Effector CD4-positive, alpha-beta T cell (primary cell): ENCODE measurements at places on chromosomes 16 and 17.
A peak's percentile ranks its signal among the peaks of the same experiment; 100 is the strongest.

GRCh38 chr16:9280069-9280466 is 188.6 kb downstream of the HAPSTR1 start:
- no peak for DNase-seq

DNA sequence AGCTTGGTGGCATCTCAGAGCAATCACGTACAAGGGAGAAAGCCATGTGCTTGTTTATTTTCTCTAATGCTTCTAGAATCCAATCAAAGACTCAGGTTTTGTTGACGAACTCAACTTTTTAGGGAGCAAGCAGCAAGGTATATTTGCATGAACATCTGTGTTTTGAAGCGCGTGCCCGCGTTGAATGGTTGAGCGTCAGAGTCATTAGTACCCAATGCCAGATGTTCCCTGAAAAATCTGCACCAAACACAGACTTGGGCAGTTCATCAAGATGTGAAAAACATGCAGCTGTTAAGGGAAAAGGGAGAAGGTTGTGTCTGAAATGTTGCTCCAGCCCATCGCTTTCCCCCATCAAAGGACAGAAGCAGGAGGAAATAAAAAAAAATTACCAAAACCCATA is 170.4 kb downstream of the SNX29 start:
- DNase-seq: no peak

- DNase-seq: no peak
Observed at GRCh38 chr16:35195173-35195863, 1735.9 kb downstream of the TP53TG3F start.

DNA sequence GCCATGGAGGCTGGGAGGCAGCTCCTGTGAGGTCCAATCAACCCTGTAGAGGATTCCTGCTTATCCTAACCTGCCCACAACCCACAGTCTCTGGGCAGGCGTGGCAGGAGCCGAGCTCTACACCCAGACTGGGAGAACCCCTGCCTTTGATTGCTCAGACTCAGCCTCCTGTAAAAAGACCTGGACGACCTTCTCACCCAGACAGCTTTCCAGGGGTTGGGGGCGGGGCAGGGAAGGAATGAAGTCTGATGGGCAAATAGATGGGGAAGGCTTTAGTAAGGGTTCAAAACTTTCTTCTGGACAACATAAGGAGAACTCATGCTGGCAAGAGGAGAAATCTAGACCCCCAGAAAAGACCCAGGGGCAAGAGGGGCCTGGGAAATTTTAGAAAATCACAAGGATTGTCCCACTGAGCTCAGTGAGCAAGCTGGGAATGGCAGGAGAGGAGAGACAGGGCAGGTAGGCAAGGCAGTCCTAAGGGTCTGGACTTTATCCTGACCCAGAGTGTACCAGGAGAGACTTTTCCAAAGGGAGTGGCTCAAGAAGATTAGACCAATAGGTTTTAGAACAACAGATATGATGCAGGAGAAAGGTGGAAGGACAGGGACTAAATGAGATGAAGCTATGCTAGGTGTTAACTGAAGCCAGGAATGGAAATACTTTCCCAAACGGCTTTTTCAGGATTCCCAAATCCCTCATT is 70.8 kb downstream of the TMEM132E start:
- DNase-seq: no peak

DNA sequence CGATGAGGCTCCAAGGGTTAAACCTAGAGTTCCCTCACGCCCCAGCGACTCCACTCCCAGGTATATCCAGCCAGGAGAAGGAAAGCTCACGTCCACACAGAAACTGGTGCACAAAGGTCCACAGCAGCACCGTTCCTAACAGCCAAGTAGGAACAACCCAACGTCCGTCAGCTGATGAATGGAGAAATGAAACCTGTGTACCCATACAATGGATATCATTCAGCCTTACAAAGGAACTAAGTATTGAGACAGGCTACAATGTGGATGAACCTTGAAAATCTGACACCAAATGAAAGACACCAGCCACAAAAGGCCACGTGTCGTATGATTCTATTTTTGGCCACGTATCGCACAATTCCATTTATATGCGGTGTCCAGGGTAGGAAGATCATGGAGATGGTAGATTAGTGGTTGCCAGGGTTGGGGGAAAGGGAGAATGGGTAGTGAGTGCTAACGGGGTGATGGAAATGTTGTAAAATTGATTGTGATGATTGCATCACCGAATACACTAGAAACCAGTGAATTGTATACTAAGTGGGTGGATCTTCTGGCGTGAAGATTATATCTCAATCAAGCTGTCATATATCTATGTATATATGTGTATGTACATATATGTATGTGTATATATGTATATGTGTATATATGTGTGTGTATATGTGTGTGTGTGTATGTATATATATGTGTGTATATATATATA is 30.1 kb downstream of the NLRC3 start:
- DNase-seq: no peak

- no peak for DNase-seq
Observed at GRCh38 chr16:57525761-57526160, 10.6 kb downstream of the CCDC102A start.

GRCh38 chr17:7969433-7969832 is 33.0 kb upstream of the GUCY2D start:
- DNase-seq: no peak

DNA sequence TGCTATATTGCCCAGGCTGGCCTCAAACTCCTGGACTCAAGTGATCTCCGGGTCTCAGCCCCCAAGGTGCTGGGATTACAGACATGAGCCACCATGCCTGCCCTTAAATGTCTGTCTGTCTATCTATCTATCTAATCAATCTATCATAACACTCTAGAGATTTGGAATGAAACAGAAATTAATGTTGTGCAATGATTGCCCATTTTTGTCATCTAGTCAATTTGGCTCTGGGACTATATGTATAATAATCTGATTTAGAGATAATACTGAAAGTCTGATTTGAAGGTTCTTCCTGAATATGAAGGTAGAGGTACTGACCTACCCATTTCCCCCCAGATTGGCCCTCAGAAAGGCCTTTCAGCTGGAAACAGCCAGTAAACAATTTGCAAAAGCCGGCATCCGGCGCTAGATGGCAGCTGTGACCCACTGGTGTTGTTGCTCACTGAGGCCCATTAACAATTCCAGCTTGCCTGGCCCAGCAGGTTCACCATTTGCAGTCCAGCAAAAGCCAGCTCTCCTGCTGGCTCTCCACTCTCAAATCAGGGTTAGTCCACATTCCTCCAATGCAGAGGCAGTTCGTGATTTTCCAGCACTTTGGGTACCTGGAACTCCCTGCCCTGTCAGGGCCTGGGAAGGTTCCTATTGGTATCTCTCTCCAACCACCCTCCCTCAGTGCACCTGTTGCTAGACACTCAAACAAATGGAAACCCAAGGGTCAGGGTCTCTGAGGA is 22.9 kb upstream of the C16orf87 start:
- DNase-seq: peak; percentile 42

GRCh38 chr16:85917959-85918358 is 19.0 kb downstream of the IRF8 start:
- DNase-seq: no peak

DNA sequence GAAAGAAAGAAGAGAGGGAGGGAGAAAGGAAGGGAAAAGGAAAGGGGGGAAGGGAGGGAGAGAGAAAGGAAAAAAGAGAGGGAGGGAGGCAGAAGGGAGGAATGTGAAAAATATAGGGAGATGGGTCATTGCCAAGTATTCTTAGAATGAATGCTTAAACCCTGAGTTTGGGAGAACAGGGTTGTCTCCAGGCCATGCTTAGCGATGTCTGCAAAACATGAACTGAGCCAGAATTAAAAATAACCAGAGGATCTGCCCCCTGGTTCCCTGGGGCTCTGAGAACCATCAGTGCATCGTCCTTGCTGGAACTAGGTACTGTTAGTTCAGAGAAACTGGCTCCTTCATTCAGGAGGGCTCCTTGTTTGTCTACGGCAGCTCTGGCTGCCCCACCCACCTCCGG is 170.4 kb downstream of the IRX5 start:
- DNase-seq: no peak

DNA sequence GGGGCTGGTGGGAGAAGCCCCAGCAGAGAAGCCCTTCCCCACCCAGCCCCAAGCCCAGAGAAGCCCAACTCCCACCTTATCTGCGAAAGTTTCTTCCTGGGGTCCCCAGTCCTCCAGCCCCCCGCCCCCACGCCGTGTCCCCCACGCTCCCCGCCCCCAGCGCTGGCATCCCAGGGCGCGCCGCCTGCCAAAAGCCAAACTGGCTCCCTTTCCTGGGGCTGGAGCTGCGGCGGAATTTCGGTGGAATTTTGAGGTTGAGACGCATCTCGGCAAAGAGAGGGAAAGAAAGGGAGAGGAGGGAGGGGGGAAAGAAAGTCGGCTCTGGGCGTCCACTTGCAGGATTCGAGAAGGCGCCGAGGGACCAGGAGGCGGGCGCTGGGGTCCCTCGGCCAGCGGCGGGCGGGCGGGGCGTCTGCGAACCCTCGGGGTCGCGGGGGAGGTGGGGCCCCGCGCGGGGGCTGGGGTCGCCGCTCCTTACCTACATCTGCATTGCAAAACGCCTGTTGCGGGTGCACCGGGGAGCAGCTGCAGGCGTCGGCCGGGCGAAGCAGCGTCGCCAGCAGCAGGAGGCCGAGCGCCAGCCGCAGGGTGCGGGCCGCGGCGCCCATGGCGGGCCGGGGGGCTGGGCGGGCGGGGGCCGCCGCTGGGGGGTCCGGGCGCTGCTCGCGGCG is 571 bp downstream of the TIMP2 start:
- DNase-seq: no peak
